GM23248 (cell line): ENCODE measurements at places on chromosomes 7 and 10.

GRCh38 chr7:31114593-31115343, 62.7 kb downstream of the ADCYAP1R1 start:
- peak; percentile 65 for DNase-seq

DNA sequence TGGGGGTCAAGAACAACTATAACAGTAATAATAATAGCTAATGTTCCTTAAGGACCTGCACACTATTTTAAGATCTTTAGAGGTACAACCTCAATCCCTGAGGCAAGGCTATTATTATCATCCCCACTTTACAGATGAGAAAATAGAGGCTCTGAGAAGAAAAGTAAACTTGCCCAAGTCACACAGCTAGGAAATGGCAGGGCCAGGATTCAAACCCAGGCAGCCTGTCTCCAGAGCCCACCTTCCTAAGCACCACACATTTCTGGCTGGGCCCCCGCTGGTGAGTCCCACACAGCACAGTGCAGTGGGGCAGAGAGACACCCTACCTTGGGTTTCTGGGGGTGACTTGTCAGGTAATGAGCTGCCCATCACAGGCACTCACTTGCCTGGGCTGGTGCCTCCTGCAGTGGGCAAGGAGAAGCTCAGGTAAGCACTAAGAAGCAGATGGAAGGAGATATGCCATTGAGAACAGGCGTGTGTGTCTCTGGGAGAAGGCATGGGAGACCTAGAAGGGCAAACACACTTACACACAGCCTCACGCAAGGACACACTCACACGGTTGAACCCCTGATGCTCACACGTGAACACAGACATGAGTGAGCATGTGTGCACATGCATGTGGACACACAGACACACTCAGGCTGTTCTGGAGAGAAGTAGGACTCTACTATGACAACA, 104.4 kb upstream of the ZMIZ1 start:
- DNase-seq, result no peak

DNA sequence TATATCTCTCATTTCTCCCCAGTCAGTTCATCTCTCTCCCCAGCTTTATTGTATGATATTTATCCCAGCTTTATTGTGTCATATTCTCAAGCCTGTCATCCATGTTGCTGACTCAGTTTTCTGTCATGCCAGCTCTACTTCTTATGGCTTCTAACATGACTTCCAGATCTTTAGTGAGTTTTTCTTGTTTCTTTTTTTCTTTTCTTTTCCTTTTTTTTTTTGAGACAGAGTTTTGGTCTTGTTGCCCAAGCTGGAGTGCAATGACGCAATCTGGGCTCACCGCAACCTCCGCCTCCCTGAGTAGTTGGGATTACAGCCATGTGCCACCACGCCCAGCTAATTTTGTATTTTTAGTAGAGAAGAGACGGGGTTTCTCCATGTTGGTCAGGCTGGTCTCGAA, 28.7 kb upstream of the CALU start:
- peak; percentile 54 for DNase-seq

GRCh38 chr10:77160679-77161078, 476.9 kb downstream of the KCNMA1 start:
- peak; percentile 97 for DNase-seq

DNA sequence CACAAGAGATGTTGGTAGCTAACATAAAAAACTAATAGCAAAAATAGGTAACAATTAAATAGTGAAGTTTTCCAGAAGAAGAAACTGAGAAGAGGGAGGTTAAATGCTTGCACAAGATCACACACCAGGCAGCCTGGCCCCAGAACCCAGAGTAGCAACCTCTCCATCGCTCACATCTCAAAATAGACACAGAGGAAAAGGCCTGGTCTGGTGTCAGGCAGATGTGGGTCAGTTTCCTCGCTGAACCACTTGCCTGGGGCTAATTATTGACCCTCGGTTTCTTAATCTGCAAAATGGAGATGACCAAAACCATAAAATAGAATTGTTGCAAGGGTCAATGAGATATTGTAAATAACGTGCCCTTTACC, 44.5 kb upstream of the STK17A start:
- DNase-seq, result no peak

DNA sequence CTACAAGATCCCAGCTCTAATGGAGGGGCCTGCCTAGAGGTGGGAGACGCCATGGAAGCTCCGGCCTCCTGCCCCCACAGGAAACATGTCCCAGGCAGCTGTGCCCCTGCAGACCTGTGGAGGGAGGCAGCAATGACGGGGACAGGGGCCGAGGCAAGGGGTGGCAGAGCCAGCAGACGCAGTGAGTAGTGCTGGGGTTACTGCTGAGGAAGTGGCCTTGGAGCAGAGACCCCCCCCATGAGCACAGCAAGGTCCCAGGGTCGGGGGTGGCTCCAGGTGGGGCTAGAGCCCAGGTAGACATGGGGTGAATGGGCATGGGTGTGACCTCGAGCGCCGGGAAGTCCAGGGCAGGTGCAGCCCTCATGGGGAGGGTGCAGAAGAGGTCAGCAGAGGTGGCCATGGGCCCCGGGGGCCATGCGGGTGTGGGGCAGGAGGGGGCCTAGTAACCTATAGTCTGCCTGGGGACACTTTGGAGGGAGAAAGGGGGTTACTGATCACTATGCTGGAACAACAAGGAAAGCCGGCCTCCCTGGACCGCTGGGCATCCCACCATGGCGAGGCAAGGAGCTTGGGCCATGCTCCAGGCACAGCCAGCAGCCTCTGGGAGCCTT, 45.5 kb downstream of the JAKMIP3 start:
- DNase-seq, result no peak

- DNase-seq, result no peak
These were observed 3.9 kb downstream of the DCLRE1A start for GRCh38 chr10:113849946-113850345.

GRCh38 chr10:60048091-60048501, 141.7 kb upstream of the CCDC6 start:
- DNase-seq, result no peak

DNA sequence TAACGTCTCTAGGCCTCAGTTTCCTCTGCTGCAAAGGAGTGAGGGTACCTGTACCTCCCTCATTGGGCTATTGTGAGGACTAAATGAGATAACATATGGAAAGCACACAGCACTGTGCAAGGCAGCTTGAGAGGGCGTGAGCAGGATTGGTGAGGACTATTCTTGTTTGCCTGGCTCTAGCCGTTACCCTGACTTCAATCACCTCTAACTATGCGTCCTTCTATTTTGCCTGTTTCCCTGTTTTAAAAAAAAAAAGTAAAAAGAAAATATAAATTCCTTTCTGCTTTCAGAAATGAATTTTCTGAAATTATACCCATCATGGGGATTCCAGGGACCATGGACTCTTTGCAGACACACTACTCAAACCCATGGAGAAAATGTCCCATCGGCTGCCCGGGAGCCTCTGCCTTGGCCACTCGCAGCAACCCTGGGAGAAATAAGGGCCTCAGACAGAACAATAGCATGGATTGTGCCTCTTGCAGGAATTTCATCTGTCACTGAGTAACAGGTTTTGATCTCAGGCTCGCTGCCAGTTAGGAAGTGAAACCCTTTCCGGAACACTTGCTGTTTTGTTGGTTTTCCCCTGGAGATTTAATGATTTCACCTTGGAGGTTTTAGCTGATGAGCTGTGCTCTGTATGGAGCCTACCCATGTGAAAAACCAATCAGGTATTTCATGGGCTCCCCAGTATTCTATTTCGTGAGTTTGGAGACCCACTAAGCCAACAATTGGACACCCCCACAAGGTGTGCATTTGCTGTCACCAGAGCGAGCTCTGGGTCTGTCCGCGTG, 55.6 kb downstream of the STEAP1B start:
- no peak for DNase-seq

GRCh38 chr7:117802660-117803059, 70.6 kb downstream of the CTTNBP2 start:
- DNase-seq, result no peak

DNA sequence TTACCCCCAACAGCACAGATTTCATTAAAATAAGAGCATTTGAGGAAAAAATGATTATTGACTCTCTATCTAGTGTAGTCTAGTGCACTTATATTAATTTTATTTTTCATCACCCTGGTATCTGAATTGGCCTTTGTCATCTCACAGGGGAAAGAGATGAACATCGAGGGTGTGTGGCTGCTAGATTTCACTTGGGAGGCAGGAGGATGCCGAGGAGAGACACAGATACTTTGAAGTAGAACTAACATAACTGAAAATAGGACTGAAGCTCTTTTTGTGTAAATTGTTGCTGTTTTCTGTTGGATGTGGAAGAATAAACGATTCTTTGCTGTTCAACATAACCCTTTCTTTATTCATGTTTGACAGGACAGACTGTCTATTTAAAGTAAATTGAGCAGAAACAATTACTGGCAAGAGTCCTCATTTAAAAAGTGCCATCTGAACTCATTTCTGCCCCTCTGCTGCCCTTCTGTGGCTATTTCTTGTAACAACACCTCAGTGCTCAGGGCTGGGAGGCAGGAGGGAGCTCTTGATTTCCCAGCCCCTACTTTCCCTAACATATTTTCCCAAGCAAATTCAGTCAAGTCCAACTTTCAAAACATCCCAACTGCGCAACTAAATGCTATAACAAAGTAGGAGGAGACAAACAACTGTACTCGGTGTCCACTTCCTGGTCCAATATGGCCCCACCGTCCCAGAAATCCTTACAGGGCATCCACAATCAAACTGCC, 15.6 kb downstream of the LYZL1 start:
- peak; percentile 78 for DNase-seq

DNA sequence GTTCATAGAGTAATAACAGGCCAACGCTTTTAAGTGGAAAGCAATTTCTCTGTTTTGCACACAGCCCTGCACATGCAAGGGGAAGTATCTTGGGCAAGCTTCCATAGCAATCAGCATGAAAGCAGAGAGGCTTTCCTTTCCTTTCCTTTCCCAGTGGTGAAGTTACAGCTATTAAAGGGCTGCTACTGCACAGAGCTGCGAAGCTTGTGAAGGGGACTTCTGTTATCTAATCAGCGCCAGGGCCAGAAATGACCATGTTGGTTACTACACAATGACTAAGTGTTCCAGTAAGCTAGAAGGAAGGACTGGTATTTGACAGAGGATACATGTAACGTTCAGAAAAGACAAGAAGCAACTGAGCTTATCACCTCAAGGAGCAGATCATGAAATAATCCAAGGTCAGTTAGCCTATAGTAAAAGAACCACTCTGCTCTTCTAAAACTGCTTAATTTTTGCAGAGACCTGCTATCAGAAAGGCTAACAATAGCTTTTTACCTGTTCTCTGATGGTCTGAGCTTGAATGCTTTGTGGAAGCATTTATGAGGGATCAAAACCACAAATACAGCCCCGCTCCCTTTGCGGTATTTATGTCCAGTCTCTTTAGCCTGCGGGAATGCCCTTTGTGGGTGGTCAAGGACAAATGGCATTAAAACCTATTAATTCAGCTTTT, 45.9 kb downstream of the SGMS1 start:
- DNase-seq, result peak; percentile 40

GRCh38 chr10:12949248-12949647, 52.3 kb downstream of the CCDC3 start:
- no peak for DNase-seq

DNA sequence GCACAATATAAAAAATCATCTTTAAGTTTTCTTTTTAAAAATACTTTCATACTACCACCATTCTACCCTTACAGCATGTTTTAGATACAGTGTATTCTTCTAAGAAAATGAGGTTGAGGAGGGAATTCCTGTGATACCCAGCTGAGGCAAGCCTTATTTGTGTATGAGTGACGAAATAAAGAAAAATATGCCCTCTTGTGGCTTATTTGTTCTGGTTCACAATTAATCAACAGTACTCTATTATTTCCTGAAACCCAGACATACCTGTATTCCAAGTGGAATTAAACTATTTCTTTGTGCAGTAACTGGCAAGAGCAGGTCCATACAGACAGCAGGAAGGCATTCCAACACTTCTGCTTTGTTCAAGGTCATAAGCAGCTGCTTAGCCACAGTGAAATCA, 4.5 kb upstream of the SEMA3D start:
- DNase-seq, result peak; percentile 54

DNA sequence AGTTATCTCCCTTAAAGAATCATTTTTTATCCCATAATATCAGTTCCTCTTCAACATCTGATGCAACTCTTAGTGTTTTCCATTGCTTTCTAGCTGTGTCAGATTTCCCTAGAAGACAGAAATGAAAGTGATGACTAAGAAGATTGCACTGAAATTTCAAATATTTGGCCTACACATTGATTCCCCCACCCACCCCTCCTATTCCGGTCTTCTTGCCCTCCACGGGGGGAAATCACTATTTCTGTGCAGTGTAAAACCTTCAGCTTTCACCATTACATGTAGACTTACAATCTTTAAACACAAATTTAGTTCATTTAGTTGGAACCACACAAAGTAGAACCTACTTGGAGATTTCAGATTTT, 63.7 kb upstream of the IL6 start:
- peak; percentile 78 for DNase-seq

DNA sequence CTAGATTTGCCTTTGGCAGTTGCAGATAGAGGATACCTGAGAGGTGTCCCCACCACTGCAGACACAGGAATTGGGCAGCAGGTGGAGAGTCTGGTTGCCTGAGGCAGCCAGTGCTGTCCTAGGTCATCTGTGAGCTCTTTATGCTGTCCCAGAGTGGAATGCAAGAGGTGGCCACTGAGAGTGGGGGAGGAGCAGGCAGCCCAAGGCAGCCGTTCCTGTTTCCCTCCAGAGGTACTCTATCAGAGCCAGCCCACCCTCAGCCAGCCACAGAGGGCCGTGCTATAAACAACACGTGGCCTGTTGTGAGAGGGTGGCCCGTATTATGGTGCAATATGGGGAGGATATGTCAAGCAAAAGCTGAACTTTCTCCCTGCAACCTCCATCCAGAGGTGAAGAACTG, 8.5 kb downstream of the LRRC18 start:
- no peak for DNase-seq

DNA sequence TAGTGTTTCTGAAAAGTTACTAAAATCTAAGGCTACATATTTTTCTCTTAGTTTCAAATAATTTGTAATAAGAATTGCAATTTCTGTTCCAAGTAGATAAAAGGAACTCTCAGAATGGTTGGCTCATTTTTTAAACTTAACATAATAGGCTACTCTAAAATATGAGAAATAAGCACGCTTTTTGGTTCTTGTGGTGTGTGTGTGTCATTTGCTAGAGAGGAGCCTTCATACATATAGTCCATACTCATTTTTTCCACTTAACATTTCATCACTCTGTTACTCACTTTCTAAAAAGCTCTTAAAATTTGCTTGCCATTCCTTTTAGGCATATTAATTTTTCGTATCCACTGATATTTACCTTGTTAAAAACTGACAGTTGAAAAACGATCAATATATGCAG, 74.0 kb upstream of the VWDE start:
- DNase-seq, result peak; percentile 15

GRCh38 chr10:91420868-91421267, 10.7 kb downstream of the HECTD2 start:
- DNase-seq, result peak; percentile 76

- peak; percentile 10 for DNase-seq
These were observed 30.0 kb upstream of the PRKAR2B start for GRCh38 chr7:107014387-107015023.

GRCh38 chr10:59888781-59889435, 17.4 kb downstream of the CCDC6 start:
- no peak for DNase-seq

- DNase-seq, result peak; percentile 64
These were observed 57.8 kb downstream of the TCF7L2 start for GRCh38 chr10:113007821-113008220.
